Prostate gland (tissue), 2 donors: ENCODE measurements at places on chromosomes 11 and 22. TPM values are rescaled to one million over a fixed set of nuclear protein-coding genes. Genes with fewer than 3 reads are reported as not detected.

DNA sequence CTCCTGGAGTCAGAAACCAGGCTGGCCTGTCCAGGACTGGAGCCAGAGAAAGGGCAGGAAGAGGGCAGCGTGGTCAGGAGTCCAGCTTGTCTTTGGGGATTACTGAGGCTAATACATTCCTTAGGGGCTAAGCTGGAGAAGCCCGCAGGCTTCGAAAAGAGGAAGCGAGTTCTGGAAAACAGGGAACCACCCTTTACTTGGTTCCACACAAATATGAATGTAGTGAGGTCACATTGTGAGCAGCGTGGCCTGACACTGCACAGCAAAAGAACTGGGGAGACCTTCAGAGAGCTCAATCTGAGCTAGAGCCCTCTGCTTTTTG, 132.3 kb downstream of the CEP164 start:
- no peak for DNase-seq

DNA sequence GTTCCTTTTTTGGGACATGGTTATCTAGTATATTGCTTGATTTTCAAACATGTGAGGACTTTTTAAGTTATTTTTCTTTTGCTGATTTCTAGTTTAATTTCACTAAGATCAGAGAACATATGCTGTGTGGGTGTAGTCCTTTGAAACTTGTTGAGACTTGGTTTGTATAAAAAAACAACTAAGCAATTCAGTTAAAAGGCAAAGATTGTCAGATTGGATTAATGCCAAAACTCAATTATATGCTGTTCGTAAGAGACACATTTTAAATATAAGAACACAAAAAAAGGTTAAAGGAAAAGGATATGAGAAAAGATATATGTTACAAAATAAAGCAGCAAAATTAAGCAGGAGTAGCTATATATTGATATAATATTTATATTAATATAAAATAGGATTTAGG, 17.8 kb upstream of the RRM1 start:
- no peak for DNase-seq

DNA sequence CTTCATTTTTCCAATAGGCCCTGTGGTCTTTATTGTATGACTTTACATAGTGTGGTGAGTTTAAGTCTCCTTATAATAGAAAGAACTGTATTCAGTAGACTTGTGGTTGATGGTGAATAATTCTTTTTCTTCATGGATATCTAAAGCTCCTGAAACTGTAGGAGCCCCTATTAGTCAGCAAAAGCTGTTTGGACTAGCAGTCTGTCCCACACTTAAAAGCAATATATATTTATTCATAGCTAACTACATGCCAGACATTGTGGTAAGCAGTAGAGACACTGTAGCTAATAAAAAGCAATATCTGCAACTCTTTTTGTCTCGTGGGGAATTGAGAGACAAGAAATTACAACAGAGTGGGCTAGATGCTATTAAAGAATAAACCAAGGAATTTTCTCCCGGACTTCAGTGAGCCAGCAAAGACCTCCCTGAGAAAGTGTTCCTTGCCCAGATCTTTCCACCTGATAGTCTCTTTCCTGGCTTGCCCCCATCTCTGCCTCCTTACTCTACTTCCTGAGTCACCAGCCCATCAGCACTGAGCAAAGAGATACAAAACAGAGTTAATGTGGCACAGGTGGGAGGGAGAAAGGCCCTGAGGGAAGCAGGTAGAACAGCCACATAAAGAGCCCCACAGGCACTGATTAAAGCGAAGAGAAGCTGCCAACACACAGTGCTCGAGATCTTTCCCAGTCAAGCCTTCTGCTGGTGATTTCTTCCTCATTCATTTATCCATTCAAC, 1.4 kb upstream of the OR52W1 start:
- no peak for DNase-seq

DNA sequence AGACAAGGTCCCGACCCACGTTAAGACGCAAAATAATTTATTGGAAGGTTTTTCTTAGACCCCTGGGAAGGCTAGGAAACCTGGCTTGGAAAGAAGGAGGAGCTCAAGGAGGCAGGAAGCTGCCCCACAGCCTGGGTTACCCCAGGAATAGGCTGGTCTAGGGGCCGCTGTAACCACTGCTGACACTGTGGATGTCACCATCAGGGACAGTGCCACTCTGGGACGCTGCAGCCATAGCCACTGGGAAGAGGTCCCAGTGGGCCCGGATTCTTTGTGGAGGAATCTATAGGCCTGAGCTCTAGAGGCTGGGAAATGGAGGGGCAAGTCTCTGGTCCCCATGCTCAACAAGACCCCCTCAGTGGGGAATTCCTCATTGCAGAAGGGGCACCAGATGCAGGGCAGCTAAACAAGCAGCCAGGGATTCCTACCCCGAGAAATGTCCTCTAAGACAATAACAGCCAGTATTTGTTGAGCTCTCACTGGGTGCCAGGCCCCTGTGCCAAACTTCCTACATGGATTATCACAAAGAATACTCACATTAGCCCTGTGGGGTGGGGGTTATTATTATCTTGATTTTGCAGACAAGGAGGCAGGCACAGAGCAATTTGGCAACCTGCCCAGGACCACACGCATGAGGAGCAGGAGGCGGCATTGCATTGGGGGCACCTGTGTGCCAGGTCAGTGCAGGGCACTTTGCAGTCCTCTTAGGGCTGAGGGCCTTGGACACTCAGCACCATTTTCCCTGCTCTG, 19.5 kb upstream of the CHKA start:
- no peak for DNase-seq

DNA sequence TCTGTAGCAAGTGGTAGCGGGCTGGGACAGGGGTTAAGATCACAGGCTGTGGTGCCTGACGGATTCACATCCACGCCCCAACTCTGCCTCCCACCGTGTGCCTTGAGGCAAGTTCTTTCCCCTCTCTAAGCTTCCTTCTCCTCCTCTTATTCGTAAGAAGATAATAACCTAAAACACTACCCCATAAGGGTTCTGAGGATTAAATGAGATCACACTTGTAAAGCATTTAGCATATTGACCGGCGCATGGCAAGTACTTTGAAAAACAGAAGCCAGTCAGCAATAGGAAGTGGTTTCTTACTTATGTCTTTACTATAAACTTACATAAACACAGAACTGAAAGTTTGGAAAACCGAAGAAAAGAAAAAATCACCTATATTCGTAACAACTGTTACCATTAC, 15.5 kb upstream of the LMO2 start:
- no peak for DNase-seq

- no peak for DNase-seq
These were observed 85.0 kb downstream of the CABIN1 start for GRCh38 chr22:24095826-24096757.

DNA sequence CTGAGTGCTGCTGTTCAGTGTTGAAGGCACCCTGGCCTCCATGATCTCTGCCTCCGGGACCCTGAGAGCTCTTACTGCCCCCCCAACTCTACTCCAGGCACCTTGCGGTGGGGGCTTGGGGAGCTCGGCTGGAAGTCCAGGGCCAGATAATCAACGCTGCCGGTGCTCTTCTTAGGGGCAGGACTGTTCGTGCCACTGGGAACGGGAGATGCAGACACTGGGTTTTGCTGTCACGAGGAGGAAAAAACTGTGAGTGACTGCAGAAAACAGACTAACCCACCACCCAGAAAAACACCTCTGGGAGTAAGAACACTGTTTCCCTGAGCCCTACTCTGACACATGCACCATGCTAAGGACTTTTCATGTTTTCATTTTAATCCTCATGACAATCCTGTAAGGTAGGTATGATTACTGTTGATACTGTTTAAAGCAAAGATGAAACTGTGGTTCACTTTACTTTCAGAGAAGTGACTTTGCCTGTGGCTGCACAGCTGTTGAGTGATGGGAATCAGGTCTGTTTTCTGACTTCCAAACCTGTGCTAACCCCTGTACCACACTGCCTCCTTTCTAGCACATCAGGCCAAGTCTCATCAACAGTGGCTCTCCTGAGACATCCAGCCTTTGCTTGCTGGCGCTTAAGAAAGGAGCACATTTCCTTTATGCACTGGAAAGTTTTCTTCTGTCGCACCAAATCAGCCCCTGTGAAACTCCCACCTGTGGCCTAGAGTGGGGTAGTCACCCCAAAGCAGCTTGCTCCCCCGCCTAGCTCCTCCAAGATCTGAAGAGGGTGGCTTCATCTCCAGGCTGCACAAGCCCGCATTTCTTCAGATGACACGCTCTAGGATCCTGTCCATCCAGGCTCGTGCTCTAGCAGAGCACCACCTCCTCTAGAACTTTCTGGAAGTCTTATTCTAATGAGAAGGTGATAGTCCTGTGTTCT, 31.8 kb downstream of the USP35 start:
- no peak for DNase-seq

DNA sequence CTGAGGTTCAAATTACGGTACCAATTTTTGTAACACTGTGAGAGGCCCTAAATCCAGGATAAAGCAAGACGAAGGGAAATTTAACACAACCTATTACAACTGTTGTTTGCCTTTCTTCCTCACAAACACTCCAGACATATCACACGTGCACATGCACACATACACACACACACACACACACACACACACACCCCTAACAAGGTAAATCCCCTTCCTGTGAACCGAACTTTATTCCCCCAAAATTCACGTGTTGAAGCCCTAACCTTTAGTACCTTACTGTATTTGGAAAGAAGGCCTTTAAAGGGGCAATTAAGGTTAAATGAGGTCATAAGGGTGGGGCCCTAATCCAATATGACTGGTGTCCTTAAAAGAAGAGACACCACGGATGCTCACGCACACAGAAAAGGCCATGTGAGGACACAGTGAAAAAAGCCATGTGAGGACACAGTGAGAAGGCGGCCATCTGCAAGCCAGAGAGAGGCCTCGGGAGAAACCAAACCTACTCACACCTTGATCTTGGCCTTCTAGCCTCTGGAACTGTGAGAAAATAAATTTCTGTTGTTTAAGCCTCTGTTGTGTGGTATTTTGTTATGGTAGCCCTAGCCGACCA, 1.8 kb downstream of the SERGEF start:
- no peak for DNase-seq

DNA sequence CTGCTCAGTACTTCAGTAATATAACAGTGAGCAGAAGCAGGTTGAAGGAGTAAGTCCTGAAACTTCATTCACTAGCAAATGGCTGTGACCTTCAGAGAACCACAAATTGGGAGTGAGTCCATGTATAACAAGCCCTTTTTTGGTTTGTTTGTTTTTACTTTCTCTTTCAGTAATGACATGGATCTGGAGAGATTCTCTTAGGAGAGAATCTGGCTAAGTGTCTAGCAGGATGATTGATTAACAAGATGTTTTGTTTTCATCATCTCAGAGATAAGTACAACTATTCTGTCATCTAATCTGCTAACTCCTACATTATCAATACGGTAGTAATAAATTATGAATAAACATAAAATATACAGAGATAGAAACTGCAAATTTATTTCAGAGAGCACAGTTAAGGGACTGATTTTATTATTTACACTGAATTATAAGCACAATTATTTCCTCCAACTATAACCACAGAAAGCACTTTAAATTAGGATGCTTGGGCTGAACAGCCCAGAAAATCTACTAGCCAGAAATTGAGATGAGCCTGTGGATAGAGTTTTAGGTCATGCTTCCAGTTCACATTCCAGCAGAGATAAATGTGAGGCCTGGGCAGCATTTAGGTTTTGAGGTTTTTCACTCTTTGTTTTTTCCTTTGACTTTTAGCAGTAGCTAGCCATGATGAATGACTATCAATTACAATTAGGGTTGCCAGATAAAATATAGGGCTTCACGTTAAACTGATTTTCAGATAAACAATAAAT, 429.3 kb upstream of the FAT3 start:
- no peak for DNase-seq

DNA sequence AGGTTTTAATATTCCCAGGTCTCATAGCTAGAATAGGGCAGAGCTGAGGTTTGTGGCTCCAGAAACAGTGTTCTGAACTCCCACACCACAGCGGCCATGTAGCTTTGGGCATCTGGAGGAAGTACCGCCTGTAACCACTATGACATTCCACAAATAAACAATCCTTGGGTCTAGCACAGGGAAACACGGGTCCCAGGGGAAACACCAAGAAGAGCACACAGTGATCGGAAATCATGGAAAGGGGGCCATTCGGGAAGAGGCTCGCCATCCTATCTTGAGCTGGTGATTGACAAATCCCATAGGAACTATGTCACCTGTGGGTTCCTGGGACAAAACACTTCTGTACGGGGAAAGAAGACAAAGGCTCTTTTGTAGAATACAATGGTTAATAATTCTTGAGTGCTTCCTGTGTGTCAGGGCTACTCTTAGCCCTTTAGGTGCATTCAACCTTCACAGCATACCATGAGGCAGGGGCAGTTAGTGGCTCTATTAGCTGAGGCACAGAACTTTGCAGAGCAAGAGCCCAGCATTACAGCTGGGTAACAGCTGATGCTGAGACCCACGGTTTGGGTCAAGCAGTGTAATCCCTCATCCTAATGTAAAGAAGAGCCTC, 514.2 kb downstream of the NTM start:
- no peak for DNase-seq

GRCh38 chr11:119685111-119685746, 43.8 kb downstream of the NECTIN1 start:
- DNase-seq, result no peak

DNA sequence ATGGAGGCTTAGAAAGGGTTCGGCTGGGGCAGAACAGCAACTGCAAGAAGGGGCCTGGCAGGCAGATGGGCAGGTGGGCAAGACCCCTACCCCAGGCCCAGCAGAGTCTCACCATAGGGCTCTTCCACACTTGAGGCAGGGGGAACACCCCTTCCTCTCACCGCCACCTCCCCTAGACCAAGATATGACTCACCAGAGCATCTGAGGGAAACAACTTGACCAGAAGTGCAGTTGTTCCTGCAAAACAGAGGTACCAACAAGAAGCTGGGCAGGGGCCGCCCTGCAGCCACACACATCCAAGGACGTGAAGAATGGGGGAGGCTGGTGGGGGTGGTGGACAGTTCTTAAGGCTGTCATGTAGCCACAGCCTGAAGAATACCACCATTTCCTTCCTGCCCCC, 10.9 kb downstream of the TMPRSS5 start:
- no peak for DNase-seq

The PGA5 gene
- total RNA-seq, result not detected

The MALAT1 gene
- 5,964 TPM for total RNA-seq

The DUSP8 gene
- total RNA-seq, result 17.2 TPM

The DDI1 gene
- 2.8 TPM for total RNA-seq

The CHRM1 gene
- 38.1 TPM for total RNA-seq

The RAB36 gene
- total RNA-seq, result 12.7 TPM

The SLC29A2 gene
- 10.1 TPM for total RNA-seq
